Activated CD8-positive, alpha-beta memory T cell treated with anti-CD3 and anti-CD28 coated beads for 24 hours (primary cell): ENCODE measurements at places on chromosomes 4 and X.

GRCh38 chrX:136086521-136086920, 60.8 kb upstream of the FHL1 start:
- no peak for DNase-seq

GRCh38 chrX:119775517-119776238, 15.8 kb downstream of the RPL39 start:
- DNase-seq = no peak

GRCh38 chr4:99848591-99849001, 32.0 kb downstream of the DAPP1 start:
- no peak for DNase-seq

- DNase-seq = peak; percentile 80
These were observed 13.4 kb downstream of the ARHGEF6 start for GRCh38 chrX:136767104-136767941.

DNA sequence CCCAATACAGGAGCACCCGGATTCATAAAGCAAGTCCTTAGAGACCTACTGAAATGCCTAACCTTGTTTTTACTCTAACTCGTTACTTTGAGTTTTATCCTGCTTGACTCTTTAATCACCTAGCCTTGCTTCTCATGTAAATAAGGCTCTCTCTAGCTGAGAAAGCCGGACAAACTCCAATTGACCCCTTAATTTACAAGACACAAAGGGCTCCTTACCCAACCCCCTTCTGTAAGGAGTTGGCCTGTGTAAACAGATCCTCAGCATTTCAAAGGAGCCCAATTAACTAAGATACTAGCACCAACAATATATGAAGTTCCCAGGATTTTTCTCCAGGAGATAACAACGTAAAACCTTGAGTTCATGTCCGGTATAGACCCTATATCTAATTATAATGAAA, 61.7 kb downstream of the CT47B1 start:
- DNase-seq = no peak

GRCh38 chrX:37755025-37755424, 24.8 kb upstream of the CYBB start:
- DNase-seq = no peak

- no peak for DNase-seq
These were observed 1459.9 kb downstream of the PCDH7 start for GRCh38 chr4:32180086-32180485.

GRCh38 chr4:122224348-122224747, 72.2 kb downstream of the BLTP1 start:
- DNase-seq = no peak

DNA sequence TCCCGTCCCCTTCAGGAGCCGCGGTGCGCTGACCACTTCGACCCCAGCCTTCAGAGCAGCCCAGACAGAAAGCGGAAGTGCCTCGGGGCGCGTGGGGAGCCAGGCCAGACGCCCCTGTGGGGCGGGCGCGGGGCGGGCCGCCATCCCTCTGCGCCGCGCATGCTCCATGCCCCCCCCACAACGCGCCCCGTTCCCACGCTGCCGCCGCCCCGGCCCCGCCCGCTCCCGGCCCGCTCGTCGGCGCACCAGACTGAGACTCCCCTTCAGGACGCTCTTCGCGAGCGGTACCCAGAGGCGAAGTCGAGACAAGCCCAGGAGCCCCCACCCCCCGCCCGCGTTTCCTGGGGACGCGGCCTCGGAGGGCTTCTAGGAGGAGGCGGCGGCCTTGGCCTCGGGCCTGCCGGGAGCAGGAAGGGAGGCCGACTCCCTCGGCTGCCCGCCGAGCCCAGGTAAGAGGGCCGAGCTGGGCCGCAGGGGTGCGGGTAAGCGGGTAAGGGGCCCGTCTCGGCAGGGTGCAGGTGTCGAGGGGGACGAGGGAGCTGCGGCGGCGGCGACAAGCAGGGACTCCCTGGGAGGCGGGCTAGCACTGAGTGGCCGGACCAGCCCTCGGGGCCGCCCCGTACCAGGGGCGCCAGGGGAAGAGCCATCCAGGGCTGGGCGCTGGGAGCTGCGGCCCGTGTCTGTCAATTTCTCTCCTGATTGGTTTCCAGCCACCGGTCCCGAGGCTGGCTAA, at the start of gene ZFP92:
ZFP92 (plus strand) TSS at position 218 of the 733 bp plus-strand sequence. CDS start 6,851 bp downstream, outside the sequence.
- DNase-seq = peak; percentile 74

DNA sequence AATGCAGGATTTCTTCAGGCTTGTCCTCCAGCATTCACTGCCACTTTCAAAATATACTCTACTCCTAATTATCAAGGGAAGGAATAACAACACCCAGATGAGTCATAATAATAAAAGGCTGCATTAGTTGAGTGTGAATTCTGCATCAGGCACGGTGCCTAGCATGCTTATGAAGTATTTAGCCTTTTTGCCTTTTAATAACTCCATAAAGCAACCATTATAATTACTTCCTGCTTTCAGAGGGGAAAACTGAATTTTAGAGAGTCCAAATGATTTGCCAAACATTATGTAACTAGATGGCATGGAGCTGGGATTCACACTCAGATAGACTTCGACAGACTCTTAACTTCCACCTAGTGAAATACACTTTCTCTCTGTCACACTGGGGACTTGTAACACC, 2365.5 kb downstream of the PCDH7 start:
- DNase-seq = no peak

GRCh38 chrX:9163214-9163709, 129.3 kb upstream of the FAM9B start:
- DNase-seq = no peak

- no peak for DNase-seq
These were observed 15.6 kb upstream of the LAP3 start for GRCh38 chr4:17561195-17561909.

DNA sequence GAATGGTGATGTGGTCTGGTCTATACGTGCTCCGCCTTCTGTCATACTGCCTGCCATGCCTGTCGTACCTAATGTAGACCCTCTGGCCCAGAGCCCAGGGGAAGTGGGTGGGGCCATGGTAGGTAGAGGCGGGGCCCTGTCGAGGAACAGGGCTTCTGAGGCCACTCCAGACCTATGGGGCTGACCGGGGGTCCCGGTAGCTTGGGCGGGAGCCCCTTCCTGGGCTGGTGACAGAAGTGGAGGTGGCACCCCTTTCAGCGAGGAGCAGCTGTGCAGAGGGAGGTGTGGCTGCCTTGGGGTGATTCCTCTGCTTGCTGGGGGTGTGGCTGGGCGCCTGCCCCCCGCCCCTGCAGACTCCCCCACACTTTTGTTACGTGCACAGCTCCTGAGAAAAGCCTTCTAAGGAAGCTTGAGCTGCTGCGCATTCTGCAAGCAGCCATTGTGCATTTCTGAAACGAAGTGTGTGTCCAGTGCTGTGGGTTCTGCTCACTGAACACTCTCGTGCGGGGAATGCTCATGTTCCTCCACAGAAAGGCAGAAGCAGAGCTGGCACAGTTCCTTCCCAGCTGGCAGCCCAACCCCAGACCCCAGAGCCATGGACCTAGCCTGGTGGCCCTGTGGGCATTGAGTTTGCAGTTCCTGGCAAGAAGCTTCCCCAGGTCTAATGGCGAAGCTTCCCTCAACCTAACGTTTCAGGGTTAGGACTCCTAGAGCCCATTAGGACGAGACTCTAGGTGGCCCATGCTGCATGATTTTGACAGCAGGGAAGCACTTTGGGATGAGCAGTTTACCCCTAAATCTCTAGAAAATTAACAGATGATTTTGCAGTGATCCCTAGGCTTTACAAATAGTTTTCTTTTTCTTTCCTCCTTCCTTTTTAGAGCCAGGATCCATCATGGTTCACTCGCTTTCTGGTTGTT, 72.7 kb upstream of the HGFAC start:
- DNase-seq = peak; percentile 60
